ENCODE measurements at places on chromosomes 3 and 15. TPM values are rescaled to one million over a fixed set of nuclear protein-coding genes. Genes with fewer than 3 reads are reported as not detected.
A peak's percentile ranks its signal among the peaks of the same experiment; 100 is the strongest.

Gene GOLGA8S
- 0.08 TPM for total RNA-seq

Gene TEX9
- 1.0 TPM for total RNA-seq

Gene SPINK8
- not detected for total RNA-seq

DNA sequence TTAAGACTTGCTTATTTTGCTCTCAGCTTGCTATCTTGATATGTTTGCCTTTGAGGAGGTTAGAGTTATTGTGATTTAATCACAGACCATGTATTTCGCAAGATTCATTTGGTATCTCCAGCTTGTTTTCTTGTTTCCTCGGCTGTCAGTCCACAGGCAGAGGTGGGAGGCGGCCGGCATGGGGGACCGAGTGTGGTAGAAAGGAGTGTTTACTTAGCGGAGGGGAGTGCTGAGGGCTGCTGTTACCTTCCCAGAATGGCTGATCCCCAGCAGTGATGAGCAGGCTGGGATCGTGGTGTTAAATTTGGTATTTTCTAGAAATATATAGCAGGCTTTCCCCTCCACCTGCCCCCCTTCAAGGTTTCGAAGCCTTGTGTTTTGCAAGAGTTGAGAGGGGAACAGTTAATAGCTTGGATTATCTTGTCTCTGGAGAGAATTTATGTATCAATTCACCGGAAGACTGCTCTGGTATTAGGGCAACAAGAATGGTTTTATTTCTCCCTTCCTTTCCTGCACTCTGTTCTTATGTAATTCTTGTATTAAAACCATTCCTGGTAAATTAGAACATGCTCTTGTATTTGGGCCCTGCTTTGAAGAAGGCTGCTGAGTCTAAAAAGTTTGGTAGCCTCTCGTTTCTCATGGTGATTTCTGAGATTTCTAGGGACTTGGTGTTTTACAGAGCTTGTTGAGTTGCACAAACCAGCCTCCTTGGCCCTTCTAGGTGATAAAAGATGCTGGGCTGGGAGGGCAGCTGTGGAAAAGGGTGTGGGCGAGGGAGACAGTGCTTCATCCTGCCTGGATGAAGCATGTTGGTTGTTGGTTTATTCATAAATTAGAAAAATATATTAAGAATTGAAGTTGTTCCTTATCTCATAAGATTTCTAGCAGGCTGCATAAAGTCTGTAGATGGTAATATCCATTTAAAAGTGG is 151.4 kb downstream of the IGF1R start:
- no peaks in the 10 kb centered on the region for H3K36me3 ChIP-seq
- H3K4me3 ChIP-seq = no peak overlapping the region
- no peaks in the 10 kb centered on the region for H3K27me3 ChIP-seq
- ATAC-seq = no peak
- peaks cover 10% of the 10 kb centered on the region for H3K4me1 ChIP-seq

DNA sequence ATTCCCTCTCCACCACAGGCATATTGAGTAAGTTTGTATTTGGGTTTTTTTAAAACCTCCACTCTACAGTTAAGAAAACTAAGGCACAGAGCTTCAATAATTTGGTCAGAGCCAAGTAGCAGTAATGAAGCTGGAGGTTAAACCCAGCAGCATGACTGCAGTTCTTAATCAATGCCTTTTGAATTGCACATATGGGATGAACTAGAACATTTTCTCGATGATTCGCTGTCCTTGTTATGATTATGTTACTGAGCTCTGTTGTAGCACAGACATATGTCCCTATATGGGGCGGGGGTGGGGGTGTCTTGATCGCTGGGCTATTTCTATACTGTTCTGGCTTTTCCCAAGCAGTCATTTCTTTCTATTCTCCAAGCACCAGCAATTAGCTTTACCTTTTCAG is 1.6 kb upstream of the CCR5 start:
- peak; percentile 6 for ATAC-seq
- H3K4me1 ChIP-seq = peaks cover 42% of the 10 kb centered on the region
- H3K4me3 ChIP-seq = peak overlapping the region; percentile 68
- H3K36me3 ChIP-seq = no peaks in the 10 kb centered on the region

DNA sequence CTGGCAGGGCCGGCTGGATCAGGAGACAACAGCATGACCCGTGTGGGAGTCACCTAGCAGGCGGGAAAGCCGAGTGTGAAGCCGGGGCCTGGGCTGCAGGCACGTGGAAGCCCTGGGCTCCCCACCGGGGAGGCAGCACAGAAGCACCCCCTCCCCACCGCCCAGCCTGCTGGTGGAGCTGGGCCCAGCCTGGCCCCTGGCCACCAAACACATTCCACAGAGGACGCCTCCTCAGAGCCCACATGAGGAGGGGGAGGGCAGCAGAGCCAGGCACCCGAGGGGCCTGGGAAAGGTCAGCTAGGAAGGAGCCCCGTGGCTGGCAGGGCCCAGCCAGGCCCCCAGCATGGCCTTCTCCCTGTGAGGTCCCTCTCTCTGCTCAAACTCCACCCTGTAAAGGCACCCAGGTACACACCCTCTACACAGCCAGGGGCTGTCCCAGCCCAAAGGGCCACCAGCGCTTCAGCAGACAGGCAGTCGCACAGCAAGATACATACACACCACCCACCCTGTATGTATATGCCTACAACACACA is 4.5 kb downstream of the PLXNB1 start:
- H3K36me3 ChIP-seq = no peaks in the 10 kb centered on the region
- no peaks in the 10 kb centered on the region for H3K27me3 ChIP-seq
- no peak overlapping the region for H3K27ac ChIP-seq
- no peak overlapping the region for H3K4me3 ChIP-seq

DNA sequence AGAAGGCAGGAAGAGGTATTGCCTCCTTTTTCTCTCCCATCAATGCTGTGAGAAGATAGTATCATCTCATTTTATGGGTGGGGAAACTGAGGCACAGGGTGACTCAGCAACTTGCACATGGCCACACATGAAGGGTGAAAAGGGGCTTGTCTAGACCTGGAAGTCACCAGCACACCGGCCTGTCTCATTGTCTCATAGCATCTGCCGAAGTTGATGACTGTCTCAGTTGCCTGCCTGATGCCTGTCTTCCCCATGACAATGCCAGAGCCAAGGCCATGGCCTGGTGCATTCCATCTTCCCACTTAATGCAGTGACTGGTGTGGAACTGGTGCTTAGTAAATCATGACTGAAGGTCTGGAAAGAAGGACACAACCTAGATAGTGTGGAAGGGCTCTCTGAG is 27.9 kb upstream of the PRR23E start:
- no peaks in the 10 kb centered on the region for H3K36me3 ChIP-seq
- H3K4me3 ChIP-seq = no peak overlapping the region
- H3K27me3 ChIP-seq = peaks cover 15% of the 10 kb centered on the region
- H3K27ac ChIP-seq = no peak overlapping the region

DNA sequence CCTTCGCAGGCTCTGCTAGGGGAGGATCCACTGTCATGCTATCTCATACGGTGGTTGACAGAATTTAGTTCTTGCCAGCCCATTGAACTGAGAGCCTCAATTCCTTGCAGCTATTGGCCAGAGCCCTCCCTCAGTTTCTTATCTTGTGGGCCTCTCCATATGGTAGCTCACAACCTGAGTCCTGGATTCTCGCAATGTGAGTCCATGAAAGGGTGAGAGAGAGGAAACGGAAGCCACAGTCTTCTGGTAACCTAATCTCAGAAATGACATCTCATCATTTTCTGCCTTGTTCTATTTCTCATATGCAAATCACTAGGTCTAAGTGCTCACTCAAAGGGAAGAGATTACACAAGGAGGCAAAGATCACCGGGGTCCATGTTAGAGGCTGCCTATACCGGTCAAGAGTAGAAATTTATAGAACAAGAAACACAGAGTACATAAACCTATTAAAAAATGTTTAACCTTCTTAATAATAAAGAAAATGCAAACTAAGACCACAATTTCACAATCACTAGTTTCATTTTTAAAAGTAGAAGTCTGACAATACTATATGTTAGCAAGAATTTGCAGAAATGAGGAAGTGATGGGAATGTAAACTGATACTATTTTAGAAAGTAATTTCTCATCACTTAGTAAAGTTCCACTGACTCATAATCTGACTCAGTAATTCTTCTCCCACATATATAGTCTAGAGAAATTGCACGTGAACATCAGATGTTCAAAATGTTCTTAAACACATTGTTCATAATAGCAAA is 378.4 kb upstream of the AGTR1 start:
- peak; percentile 79 for ATAC-seq
- no peaks in the 10 kb centered on the region for H3K4me1 ChIP-seq
- H3K4me3 ChIP-seq = peak overlapping the region; percentile 1
- no peaks in the 10 kb centered on the region for H3K36me3 ChIP-seq

GRCh38 chr15:25728816-25729215 is 134.3 kb downstream of the ATP10A start:
- H3K4me3 ChIP-seq = no peak overlapping the region
- no peak overlapping the region for H3K27ac ChIP-seq
- peaks cover 42% of the 10 kb centered on the region for H3K36me3 ChIP-seq
- no peak for ATAC-seq

- no peaks in the 10 kb centered on the region for H3K36me3 ChIP-seq
- ATAC-seq = no peak
- no peak overlapping the region for H3K4me3 ChIP-seq
- no peaks in the 10 kb centered on the region for H3K4me1 ChIP-seq
- H3K27me3 ChIP-seq = peaks cover 5% of the 10 kb centered on the region
- no peak overlapping the region for H3K27ac ChIP-seq
These were observed 259.6 kb upstream of the DPPA4 start for GRCh38 chr3:109596991-109597390.

- no peak overlapping the region for H3K27ac ChIP-seq
- no peaks in the 10 kb centered on the region for H3K36me3 ChIP-seq
- no peak overlapping the region for H3K4me3 ChIP-seq
- no peak for ATAC-seq
- H3K4me1 ChIP-seq = no peaks in the 10 kb centered on the region
These were observed 3.7 kb downstream of the SEMA3G start for GRCh38 chr3:52441091-52441771.
